ENCODE measurements at places on chromosomes 1 and 21. TPM values are rescaled to one million over a fixed set of nuclear protein-coding genes. Genes with fewer than 3 reads are reported as not detected.

Gene LRRC53
- total RNA-seq, result not detected

Gene GPR161
- 22.4 TPM for total RNA-seq

Gene IL19
- not detected for total RNA-seq

Gene SPRR1B
- total RNA-seq, result not detected

Gene PCBP3
- 9.2 TPM for total RNA-seq

Gene SPATA45
- total RNA-seq, result not detected

Gene GSTM1
- total RNA-seq, result not detected

Gene PRR9
- not detected for total RNA-seq

Gene OLIG2
- total RNA-seq, result not detected

Gene GPR153
- total RNA-seq, result 11.0 TPM

Gene MAP3K21
- 0.66 TPM for total RNA-seq

Gene CD48
- total RNA-seq, result 1.1 TPM

Gene CLDN19
- not detected for total RNA-seq

Gene DMRTA2
- not detected for total RNA-seq

Gene CD1B
- not detected for total RNA-seq

Gene LYPD8
- total RNA-seq, result not detected

Gene OR10Z1
- not detected for total RNA-seq

Gene IFT25
- total RNA-seq, result 20.8 TPM

Gene SNX7
- total RNA-seq, result 40.5 TPM

Gene TFF1
- total RNA-seq, result not detected

Gene POLR3GL
- 41.5 TPM for total RNA-seq

Gene AADACL4
- not detected for total RNA-seq

Gene GNG4
- 0.71 TPM for total RNA-seq

Gene LAMC1
- total RNA-seq, result 409 TPM

Gene PPFIA4
- total RNA-seq, result 1.6 TPM

Gene SLAMF9
- not detected for total RNA-seq

Gene GRHL3
- not detected for total RNA-seq

Gene CYP4A11
- total RNA-seq, result not detected

Gene CCDC27
- not detected for total RNA-seq

Gene AKR7A3
- 0.50 TPM for total RNA-seq

Gene KRTAP19-5
- not detected for total RNA-seq

Gene ORC1
- 0.17 TPM for total RNA-seq

Gene ECM1
- 18.6 TPM for total RNA-seq

Gene KRTAP10-4
- total RNA-seq, result not detected

Gene HSPA6
- 2.8 TPM for total RNA-seq

Gene CHODL
- total RNA-seq, result 4.8 TPM

Gene LHX8
- not detected for total RNA-seq
